ENCODE measurements at places on chromosomes 5 and 9.

GRCh38 chr9:83733739-83734138 is 26.0 kb upstream of the UBQLN1 start:
- DNase-seq = no peak

GRCh38 chr5:110056580-110057114 is 366.9 kb downstream of the MAN2A1 start:
- DNase-seq = no peak

- DNase-seq = no peak
Observed at GRCh38 chr5:174589011-174589410, 135.4 kb upstream of the MSX2 start.

- DNase-seq = no peak
Observed at GRCh38 chr5:2904399-2904798, 152.9 kb upstream of the IRX2 start.

GRCh38 chr9:106892632-106893031 is 29.7 kb downstream of the ZNF462 start:
- DNase-seq = no peak

All from T-helper 1 cell (primary cell).